ENCODE measurements at places on chromosomes 13 and 19.

GRCh38 chr19:17054746-17055145, 20.5 kb downstream of the HAUS8 start:
- DNase-seq, result no peak

- DNase-seq, result no peak
These were observed 176.9 kb downstream of the SHISA2 start for GRCh38 chr13:25874907-25875306.

GRCh38 chr13:44976949-44977583, 12.2 kb downstream of the NUFIP1 start:
- DNase-seq, result no peak

GRCh38 chr19:35673121-35673804, 6.9 kb downstream of the UPK1A start:
- peak; percentile 32 for DNase-seq

GRCh38 chr19:5667751-5668271, 12.5 kb downstream of the MICOS13 start:
- no peak for DNase-seq

DNA sequence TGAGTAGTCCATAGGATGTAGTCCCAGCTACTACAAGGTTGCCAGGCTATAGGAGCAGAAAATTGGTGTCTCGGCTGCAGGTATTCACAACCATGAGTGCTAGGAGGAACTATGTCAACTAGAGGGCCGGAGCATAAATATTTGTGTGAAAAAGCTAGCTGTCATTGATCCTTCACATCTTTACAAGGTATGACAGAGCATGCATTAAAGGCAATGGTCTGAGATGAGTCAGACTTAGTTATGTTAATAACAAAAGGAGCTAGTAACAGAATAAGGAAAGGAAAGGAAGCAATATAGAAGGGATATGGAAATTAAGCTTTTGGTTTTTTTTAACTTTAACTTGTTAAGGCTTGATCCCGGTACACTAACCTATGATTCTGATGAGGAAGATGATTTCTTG, 40.9 kb upstream of the PSG9 start:
- DNase-seq, result no peak

DNA sequence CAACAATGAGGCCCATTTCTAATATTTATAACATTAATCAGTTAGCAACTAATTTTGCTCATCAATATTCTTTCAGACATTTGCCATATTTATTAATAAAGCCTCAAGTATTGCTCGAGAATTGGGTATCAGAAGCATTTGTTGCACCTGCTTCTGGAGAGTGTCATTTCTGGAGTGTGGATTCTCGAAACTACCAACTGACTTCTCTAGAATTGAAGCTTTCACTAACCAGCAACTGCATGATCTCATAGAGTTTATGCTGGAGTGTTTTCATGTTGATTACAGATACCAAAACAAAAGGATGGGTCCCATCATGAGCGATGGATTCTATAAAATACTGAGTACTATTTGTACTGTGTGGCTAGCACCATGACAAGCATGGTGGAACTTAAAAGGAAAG, 121.0 kb upstream of the SLC7A1 start:
- no peak for DNase-seq

GRCh38 chr13:57527114-57527735, 104.3 kb upstream of the PCDH17 start:
- no peak for DNase-seq
